Osteocyte (in vitro differentiated cells): ENCODE measurements at places on chromosomes 5 and 9. TPM values are rescaled to one million over a fixed set of nuclear protein-coding genes. Genes with fewer than 3 reads are reported as not detected.

GRCh38 chr9:95206143-95206542 lies 111.4 kb downstream of the FANCC start:
- DNase-seq: no peak

Gene CERCAM
- total RNA-seq: 128 and 132 TPM in 2 replicates

GRCh38 chr9:128828719-128829452 lies 708 bp downstream of the SPOUT1 start:
- no peak for DNase-seq

GRCh38 chr5:4233671-4234070 lies 638.0 kb downstream of the IRX1 start:
- DNase-seq: no peak

Gene OGN
- total RNA-seq: 3.9 and 5.5 TPM in 2 replicates

DNA sequence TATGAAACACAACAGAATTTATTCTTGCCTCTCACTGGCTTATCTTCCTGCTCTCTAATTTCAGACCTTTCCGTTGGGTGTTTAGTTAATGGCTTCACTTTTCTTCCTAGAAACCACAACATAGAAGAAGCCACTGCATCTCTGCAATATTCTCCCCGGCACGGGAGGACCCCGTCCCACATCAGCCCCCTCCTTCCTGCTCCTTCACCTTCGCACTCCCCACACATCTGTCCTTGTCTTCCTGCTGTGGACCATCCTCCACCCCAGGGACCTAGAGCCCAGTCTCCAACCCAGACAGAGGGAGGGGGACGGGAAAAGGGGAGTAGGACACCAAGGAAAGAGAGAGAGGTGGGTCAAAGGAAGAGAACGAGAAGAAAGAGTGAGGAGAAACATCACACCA lies 1.4 kb downstream of the OR2V1 start:
- DNase-seq: no peak

Gene SSBP2
- total RNA-seq: 62.1 and 65.9 TPM in 2 replicates

Gene TRIP13
- total RNA-seq: 4.1 and 6.9 TPM in 2 replicates

GRCh38 chr5:52814352-52815148 lies 26.8 kb downstream of the ITGA1 start:
- no peak for DNase-seq

Gene VLDLR
- 18.5 and 20.5 TPM in 2 replicates for total RNA-seq

DNA sequence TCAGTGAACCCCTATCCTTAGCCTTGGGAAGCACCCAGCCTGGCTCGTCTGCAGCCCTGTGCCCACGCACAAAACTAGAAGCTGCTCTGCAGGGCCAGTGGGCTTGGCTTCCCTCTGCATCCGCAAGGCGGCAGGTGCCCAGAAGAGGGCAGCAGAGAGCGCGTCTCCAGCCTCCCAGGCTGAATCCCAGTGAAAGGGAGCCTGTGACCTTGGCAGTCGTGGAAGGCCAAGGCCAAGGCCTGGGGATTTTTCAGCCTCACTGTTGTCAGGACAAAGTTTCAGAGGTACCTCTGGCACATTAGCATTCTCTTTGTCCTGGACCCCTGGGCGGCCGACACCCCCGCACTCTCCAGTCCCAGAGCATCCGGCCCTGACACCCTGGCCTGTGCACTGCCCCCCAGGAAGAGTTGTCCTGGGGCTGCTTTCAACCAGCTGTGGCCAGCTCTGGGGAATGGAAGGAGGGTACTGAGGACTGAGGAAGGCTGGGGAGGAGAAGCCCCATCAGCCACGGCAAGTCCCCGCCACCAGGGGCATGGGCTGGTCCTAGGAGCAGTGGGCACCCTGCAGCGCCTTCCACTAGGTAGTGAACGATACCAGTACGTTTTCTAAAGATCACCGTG lies 63.6 kb upstream of the IL17B start:
- peak; percentile 96 for DNase-seq

DNA sequence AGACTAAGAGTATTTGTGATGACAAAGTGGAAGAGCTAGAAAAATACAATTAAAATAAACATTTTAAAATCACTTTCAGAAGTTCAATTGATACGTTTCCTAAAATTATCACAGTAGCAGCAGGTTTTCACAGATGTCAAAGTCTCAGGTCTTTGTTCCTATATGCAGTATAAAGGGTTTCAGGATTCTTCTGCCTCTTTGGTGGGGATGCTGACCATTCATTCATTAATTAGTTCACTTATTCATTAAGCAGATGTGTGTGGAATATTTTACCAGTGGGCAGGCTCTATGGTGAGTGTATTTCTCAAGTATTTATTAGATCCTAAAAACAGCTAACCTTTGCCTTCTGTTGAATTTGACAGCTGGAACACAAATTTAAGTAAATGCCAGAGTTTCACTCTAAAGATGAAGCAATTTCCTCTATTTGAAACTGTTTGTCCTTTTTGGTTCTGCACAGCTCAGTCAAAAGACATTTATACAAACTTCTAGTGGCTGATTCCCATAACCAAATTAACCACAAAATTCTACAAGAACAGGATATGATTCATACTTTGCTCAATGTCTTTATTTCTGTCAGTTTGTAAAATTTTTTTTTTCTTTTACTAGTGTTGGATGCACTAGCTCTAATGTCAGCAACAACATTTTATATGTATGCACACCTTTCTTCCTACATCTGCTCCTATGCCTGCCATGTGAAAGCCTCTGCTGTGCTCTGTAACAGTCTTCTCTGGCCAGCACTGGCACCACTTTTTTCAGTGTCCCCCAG lies 75.9 kb upstream of the PRR16 start:
- no peak for DNase-seq

- DNase-seq: no peak
These were observed 16.4 kb downstream of the C5orf63 start for GRCh38 chr5:127056896-127057295.

- no peak for DNase-seq
These were observed 21.8 kb downstream of the STOM start for GRCh38 chr9:121348221-121348620.

Gene FAM78A
- total RNA-seq: 1.0 and 1.1 TPM in 2 replicates

GRCh38 chr5:178204935-178205748 lies 809 bp downstream of the HNRNPAB start:
- DNase-seq: peak; percentile 88
